A375 (cell line): ENCODE measurements at places on chromosomes 6 and 20. TPM values are rescaled to one million over a fixed set of nuclear protein-coding genes. Genes with fewer than 3 reads are reported as not detected.

Gene APOBEC2
- not detected in 2 replicates for total RNA-seq

Gene CEP43
- 16.6 and 18.3 TPM in 2 replicates for total RNA-seq

Gene RPS10
- 2,312 and 2,554 TPM in 2 replicates for total RNA-seq

Gene HLA-DPB1
- 96.3 and 110 TPM in 2 replicates for total RNA-seq

Gene TP53RK
- total RNA-seq, result 41.8 and 54.0 TPM in 2 replicates

Gene SOX4
- 5.4 and 5.8 TPM in 2 replicates for total RNA-seq
